Jurkat, Clone E6-1 (cell line): ENCODE measurements at places on chromosomes 1 and 21.

GRCh38 chr1:20138346-20138745 lies 777 bp upstream of the PLA2G2F start:
- no peak for DNase-seq

DNA sequence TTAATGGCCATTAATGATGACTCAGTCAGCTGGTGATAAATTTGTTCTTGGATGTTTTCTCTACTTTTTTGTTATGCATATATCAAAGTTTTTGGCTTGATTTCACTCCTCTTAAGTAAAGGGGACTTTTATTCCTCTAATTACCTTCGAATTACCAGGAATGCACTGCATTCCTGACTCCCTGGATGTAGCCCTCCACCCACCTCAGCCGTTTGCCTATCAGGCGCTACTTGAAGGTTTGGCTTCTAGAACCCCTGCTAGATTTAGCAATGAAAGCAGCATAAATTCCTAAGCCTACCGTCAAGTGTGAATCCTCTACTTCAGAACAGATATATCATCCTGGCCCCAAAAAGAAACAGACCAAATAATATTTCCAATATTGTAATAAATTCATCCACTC lies 387.8 kb upstream of the ADGRL2 start:
- DNase-seq: no peak

DNA sequence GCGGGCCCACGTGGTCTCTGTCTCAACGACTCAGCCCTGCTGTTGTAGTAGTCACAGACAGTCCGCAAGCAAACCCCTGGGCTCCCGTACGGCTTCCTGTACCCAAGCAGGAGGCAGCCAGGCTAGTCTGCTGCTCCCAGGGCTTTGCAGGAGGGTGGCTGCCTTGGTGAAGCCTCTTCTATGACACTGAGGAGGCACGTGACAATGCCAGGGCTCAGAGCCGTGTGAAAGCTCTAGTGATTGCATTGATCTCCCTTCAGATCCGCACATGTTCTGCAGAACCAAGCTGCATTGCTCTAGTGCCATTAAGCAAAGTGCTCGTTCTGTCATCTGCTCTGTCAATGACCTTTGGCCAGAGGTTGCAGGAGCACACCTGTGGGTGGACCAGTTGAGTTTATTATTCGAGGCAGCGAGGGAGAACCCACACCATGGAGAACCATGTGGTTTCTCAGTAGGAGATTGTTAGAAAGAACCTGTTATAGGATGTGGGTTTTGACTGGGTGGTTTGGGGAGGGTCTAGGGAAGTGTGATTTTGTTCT lies 18.0 kb downstream of the UMODL1 start:
- peak; percentile 50 for DNase-seq

- DNase-seq: no peak
Measured at GRCh38 chr1:222225316-222225691, 322.6 kb downstream of the HHIPL2 start.
